Lung microvascular endothelial cell (primary cell): ENCODE measurements at places on chromosomes 1 and 21. TPM values are rescaled to one million over a fixed set of nuclear protein-coding genes. Genes with fewer than 3 reads are reported as not detected.

Gene HPCAL4
- total RNA-seq = not detected in 2 replicates

Gene ASCL5
- total RNA-seq = not detected in 2 replicates

Gene BNIPL
- total RNA-seq = under 0.01 and 0.20 TPM in 2 replicates

Gene MYCL
- 0.20 and 0.44 TPM in 2 replicates for total RNA-seq

Gene OR6N1
- total RNA-seq = not detected in 2 replicates

Gene ATP1A4
- not detected in 2 replicates for total RNA-seq

Gene CACNA1E
- under 0.01 TPM in 1 of 2 replicates, not detected in the other for total RNA-seq

Gene CASZ1
- 0.99 and 1.1 TPM in 2 replicates for total RNA-seq

Gene MYBPH
- not detected in 2 replicates for total RNA-seq

Gene HMGCS2
- not detected in 2 replicates for total RNA-seq

Gene DMBX1
- total RNA-seq = not detected in 2 replicates

Gene CYP4X1
- total RNA-seq = 0.87 and 5.0 TPM in 2 replicates

Gene CNKSR1
- total RNA-seq = not detected in 2 replicates

Gene CHIT1
- total RNA-seq = not detected in 2 replicates

Gene OPRD1
- not detected in 2 replicates for total RNA-seq

Gene CACNA1S
- not detected in 2 replicates for total RNA-seq

Gene RNF186
- total RNA-seq = not detected in 2 replicates

Gene DVL1
- total RNA-seq = 19.4 and 39.7 TPM in 2 replicates

Gene OLFML2B
- total RNA-seq = 0.22 TPM in 1 of 2 replicates, not detected in the other

Gene PROK1
- total RNA-seq = not detected in 2 replicates

Gene HSPB7
- not detected in 2 replicates for total RNA-seq

Gene NTNG1
- under 0.01 TPM in 1 of 2 replicates, not detected in the other for total RNA-seq

Gene NOS1AP
- under 0.01 and 0.20 TPM in 2 replicates for total RNA-seq

Gene CPT2
- total RNA-seq = 8.7 TPM in 2 replicates

Gene ERVH48-1
- total RNA-seq = not detected in 2 replicates

Gene LAPTM5
- total RNA-seq = 33.8 and 66.7 TPM in 2 replicates

Gene TRIM67
- not detected in 2 replicates for total RNA-seq

Gene GJC2
- total RNA-seq = 6.5 and 18.3 TPM in 2 replicates

Gene DENND4B
- 5.7 and 12.3 TPM in 2 replicates for total RNA-seq

Gene MYOM3
- under 0.01 TPM in 1 of 2 replicates, not detected in the other for total RNA-seq

Gene PTGFR
- total RNA-seq = under 0.01 and 0.22 TPM in 2 replicates

Gene RNU1-2
- under 0.01 and 5,258 TPM in 2 replicates for total RNA-seq

Gene WDR64
- total RNA-seq = not detected in 2 replicates

Gene PLA2G2C
- total RNA-seq = not detected in 2 replicates

Gene SLAMF6
- total RNA-seq = not detected in 2 replicates

Gene PRRX1
- under 0.01 and 0.65 TPM in 2 replicates for total RNA-seq

Gene REN
- total RNA-seq = not detected in 2 replicates

Gene OR14K1
- not detected in 2 replicates for total RNA-seq

Gene BMP8B
- total RNA-seq = under 0.01 and 0.20 TPM in 2 replicates

Gene KRTAP10-9
- not detected in 2 replicates for total RNA-seq

Gene MATN1
- total RNA-seq = under 0.01 TPM in 2 replicates

Gene ZNF593OS
- not detected in 2 replicates for total RNA-seq

Gene CTBS
- 3.1 and 4.6 TPM in 2 replicates for total RNA-seq

Gene CYP4Z1
- total RNA-seq = 0.20 TPM in 1 of 2 replicates, not detected in the other

Gene ST6GALNAC5
- not detected in 2 replicates for total RNA-seq

Gene AGRN
- 35.7 and 53.8 TPM in 2 replicates for total RNA-seq

Gene PTAFR
- total RNA-seq = under 0.01 TPM in 2 replicates

Gene FCRL1
- not detected in 2 replicates for total RNA-seq

Gene NCSTN
- 42.1 and 57.3 TPM in 2 replicates for total RNA-seq

Gene MYOG
- total RNA-seq = not detected in 2 replicates

Gene HCN3
- 0.44 and 0.60 TPM in 2 replicates for total RNA-seq

Gene SYCP1
- total RNA-seq = not detected in 2 replicates

Gene XKR8
- total RNA-seq = 4.1 and 6.5 TPM in 2 replicates

Gene CD1D
- total RNA-seq = under 0.01 TPM in 2 replicates

Gene OR2T33
- not detected in 2 replicates for total RNA-seq

Gene PGLYRP3
- total RNA-seq = not detected in 2 replicates

Gene CFHR2
- not detected in 2 replicates for total RNA-seq
